Retinal pigment epithelial cell (primary cell): ENCODE measurements at places on chromosomes 6 and 20.

DNA sequence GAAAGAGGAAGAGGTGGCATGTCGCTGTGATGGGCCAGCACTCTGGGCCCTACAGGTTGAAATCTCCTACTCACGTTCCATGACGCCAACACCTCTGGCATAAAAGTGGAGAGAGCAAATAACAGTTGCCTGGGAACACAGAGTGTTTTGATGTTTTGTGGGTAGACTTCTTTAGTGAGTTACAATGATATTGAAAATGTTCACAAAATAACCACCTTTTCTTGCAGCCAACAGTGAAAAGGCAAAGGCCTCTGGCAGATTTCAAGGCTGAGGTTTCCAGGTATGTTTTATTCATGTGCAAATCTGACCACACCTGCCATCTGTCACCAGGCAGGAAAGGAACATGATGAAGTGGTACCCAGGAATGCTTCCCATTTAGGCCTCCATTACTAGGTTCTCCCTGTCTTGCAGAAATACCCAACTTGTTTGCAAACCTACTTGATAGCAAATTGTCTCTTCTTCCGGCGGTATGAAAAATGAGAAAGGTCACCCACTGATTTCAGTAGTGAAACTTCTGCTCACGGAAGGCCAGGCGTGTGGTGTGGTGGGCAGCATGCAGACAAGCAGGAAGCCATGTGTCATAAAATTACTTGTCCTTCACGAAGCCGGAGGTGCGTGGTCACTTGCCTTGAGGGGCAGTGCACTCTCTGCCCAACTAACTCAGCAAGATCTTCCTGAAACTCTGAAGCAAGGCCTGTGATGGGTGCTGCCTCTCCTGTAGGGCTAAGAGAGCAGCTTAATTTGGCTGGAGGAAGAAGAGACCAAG, 299.1 kb upstream of the PRDM1 start:
- no peak for DNase-seq

DNA sequence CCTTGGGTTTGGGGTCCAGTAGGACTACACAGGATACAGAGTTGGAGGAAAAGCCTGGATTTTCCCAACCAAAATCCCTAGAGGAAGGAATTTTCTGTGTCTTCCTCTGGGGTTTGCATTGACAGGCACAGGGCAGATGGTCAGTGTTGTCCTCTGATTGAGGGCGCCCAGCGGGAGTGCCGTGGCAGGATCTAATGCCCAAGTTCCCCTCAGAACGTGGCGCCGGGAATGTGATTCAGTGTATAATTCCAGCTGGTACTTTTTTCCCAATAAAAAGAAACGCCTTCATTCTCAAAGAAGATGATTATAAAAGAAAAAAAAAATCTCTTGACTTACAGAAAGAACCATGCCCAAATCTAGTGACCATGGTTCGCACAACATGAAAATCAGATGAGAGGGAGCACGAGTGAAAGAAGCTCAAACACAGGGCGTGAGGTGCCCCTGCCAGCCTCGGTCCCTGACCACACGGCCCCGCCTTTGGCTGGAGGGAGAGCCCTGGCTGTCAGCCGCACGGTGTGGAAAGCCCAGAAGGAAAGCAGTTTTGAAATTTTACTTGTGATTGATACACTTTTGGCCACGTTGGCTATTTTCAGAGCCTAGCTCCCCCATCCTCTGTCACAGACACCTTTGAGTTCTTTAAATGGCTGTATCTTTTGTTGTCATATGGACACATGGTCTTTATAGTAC, 31.6 kb downstream of the VEGFA start:
- DNase-seq, result no peak

GRCh38 chr6:34553146-34553545, 3.0 kb downstream of the SPDEF start:
- DNase-seq, result no peak

DNA sequence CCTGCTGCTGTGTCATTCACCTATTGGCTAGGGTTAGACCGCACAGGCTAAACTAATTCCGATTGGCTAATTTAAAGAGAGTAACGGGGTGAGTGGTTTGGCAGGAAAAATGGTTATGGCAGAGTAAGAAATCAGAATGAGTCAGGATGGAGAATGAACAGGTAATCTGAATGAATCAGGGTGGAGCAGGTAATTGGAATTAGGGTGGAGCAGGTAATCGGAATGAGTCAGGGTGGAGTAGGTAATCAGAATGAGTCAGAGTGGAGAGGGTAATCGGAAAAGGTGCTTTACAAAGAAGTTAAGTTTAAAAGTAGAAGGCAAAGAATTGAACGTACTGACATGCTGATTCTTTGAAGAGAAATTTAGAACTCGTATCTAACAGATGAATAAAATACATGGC, 11.7 kb downstream of the SLC35A1 start:
- no peak for DNase-seq

- DNase-seq, result no peak
Observed at GRCh38 chr6:34391786-34392496, 528 bp downstream of the NUDT3 start.

GRCh38 chr6:54308289-54308985, at the start of gene TINAG:
TINAG (plus strand) TSS chr6:54308441; CDS start chr6:54308551, 110 bp downstream.
- no peak for DNase-seq

GRCh38 chr6:142682985-142683384, 262.0 kb downstream of the HIVEP2 start:
- DNase-seq, result no peak

DNA sequence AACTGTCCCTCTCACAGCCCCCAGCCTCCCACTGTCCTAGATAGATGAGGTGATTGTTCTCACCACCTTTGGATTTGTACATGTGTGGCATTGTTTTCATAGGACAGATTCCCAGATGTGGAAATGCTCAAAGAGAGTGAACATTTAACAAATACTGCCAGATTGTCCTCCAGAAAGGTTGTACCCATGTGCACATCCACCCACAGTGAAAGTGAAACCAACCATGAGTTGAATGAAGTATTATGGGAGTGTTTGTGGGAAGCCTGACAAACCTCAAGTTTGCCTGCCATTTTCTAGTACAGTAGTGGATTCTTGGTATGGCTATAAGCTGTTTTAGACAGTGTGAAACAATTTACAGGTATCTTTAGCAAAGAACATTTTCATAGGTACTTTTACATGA, 42.7 kb downstream of the ANKRD6 start:
- DNase-seq, result no peak

DNA sequence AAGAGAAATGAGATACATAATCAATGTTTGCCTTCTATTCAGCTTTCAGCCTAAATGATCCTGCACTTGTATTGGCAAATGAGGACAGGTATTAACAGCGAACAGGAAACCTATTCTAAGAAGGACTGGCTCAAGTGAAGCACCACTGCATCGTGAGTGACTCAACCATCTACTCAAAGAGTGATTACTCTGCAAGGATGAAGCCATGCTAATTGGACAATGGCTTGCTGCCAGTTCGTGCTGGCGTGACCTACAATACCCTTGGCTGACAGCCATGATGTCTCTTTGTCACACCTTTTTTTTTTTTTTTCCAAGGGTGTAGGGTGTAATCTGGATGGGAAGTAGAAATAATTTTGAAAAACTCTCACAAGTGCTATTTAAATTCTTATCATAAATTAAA, 104.9 kb downstream of the GJA10 start:
- DNase-seq, result peak; percentile 83

GRCh38 chr20:35291654-35292503, at the start of gene FAM83C:
FAM83C (minus strand) TSS chr20:35292425; CDS start chr20:35292304, 121 bp downstream.
- DNase-seq, result no peak

- no peak for DNase-seq
Observed at GRCh38 chr20:57076152-57076652, 190.2 kb downstream of the BMP7 start.

DNA sequence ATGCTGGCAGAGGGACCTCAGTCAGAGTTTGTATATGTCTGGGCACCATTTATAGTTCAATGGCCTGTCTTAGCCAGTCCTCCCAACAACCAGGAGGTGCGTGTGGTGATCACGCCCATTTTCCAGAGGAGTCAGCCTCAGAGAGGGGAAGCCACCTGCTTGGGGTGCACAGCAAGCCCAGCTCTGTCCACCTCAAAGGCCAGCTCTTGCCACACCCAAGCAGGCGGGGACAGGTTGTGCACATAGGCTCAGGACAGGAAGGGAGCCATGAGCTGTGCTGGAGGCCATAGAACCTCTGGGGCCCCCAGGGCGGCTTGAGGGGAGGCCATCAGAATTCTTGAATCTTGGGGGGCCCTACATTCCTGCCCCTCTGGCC, 61.2 kb downstream of the DLGAP4 start:
- DNase-seq, result no peak

- no peak for DNase-seq
Observed at GRCh38 chr6:37536491-37537190, 36.9 kb upstream of the CCDC167 start.

DNA sequence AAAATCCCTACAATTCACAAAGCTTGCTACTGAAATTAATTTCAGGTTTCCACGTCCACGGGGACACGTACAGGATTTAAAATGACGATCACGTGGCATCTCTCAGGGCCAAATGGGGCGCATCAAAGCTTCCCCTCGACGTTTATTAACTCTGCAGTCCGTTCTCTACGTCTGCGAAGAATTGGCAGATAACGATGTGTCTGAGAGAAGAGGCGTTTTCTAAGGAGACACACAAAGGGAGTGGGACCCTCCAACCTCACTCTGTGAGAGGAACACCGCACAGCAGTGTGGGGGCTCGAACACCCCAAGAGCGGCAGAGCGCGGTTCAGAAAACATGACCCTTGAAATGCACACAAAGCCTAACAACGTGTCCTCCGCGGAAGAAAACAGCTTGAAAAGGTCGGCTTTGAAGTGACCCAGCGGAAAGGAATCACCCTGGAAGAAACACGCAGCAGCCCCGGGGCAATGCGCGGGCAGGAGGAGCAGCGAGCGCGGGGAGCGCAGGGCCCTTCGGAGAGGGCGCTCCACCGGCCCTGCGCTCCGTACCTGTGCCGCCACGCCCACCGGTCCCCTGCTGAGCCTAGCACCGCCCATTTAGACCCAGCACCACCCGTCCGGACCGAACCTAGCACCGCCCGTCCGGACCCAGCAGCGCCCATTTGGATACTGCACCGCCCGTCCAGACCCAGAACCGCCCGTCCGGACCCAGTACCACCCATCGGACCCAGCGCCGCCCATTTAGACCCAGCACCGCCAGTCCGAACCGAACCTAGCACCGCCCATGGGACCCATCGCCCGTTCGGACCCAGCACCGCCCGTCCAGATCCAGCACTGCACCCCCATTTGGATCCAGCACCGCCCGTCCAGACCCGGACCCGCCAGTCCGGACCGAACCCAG, 1.1 kb upstream of the AFDN start:
- no peak for DNase-seq

DNA sequence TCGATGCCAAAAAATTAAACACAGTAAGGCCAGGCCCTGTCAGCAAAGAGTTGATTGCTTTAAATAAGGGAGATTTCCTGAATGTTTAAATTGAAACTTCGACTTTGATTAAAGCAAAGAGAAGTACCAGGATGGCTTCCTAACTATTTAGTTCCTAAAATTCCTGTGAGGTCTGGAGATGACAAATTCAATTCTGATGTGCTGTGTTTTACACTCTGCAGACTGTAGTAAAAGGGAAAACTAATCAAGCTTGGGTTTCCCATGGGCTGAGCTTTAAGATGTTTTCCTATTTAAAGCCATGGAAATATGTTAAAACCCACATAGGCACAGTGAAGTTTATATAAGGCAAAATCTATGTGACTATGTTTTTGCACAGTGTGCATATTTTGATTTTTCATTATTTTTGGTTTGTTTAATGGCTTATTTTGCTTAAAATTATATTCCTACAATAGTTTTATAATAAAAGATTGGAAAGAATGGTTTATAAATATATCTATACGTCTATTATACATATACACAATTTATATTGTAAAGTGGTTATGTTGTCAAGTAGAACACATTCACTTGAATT, 198.5 kb upstream of the EYA4 start:
- no peak for DNase-seq

DNA sequence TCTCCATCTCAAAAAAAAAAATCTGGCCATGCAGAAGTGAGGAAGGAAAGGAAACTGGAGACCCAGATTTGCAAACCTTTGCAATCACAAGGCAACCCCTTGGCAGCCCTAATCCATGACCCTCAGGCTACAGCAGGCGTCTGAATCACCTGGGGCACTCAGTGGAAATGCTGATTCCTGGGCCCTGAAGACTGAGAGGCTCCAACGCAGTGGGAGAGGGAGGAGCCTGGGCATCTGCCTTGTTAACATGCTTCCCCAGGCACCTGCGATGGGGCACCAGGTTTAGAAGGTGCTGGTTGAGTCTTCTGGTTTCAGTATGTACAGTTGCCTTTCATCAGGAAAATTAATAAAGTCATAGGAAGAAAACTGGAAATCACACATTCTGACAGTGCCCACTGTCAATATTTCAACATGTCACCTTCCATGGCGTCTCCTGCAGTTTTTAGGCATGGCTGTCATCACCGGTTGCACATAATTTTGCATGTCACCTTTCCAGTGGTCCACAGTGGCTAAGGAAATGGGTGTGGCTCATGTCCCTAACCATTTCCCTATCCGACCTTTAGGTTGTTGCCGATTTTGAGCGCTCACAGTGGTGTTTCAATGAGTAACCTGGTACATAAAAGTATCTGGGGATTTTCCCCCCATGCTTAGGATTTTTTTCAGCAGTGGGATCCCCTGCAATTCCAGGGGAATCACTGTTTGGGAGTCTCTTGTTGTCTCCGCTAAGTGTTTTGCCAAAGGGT, 56.9 kb downstream of the PREX1 start:
- no peak for DNase-seq

GRCh38 chr6:122265755-122266154, 133.7 kb upstream of the HSF2 start:
- no peak for DNase-seq

DNA sequence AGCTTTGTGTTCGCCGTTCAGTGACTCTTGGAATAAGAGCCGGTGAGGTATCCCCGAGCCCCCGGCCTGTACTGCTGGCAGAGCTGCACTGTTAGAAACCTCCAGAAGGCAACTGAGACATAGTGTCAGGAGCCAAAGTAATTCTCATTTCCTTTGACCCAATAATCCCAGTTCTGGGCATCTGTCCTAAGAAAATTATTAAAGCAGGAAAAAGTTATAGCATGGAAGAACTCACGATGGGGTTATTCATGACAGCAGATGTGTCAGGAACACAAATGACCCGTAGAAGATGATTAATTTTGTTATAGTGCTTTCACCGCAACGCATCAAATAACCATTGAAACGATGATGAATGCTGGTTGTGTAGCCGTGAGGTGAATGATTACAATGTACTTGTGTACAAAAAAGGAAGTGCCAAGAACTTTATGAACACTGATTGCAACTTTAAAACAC, 20.3 kb downstream of the CYP21A2 start:
- no peak for DNase-seq

- peak; percentile 71 for DNase-seq
Observed at GRCh38 chr6:36852481-36853147, 13.4 kb upstream of the CPNE5 start.

- no peak for DNase-seq
Observed at GRCh38 chr6:11730641-11731040, 48.0 kb downstream of the ADTRP start.

GRCh38 chr6:4134841-4135664, at the start of gene ECI2:
ECI2 (minus strand) TSS chr6:4135575; CDS start chr6:4135560, 15 bp downstream.
- DNase-seq, result no peak
